ENCODE measurements at places on chromosomes 4 and X. TPM values are rescaled to one million over a fixed set of nuclear protein-coding genes. Genes with fewer than 3 reads are reported as not detected.

The SRPX2 gene
- total RNA-seq, result 2.0 TPM

The PHKA2 gene
- total RNA-seq, result 11.7 TPM

The CCDC120 gene
- total RNA-seq, result 4.7 TPM

The SCML2 gene
- total RNA-seq, result 13.5 TPM

The TEX13B gene
- not detected for total RNA-seq

The IL2RG gene
- not detected for total RNA-seq

The CLDN34 gene
- not detected for total RNA-seq

The CYSLTR1 gene
- total RNA-seq, result not detected

The CTAG1B gene
- total RNA-seq, result not detected

The HTR2C gene
- total RNA-seq, result 3.2 TPM

The DHX15 gene
- 292 TPM for total RNA-seq

The CLCN5 gene
- 7.3 TPM for total RNA-seq

The FAM241A gene
- 0.21 TPM for total RNA-seq

The MTCP1 gene
- 9.3 TPM for total RNA-seq

The ZAR1 gene
- 0.66 TPM for total RNA-seq

The SSX2 gene
- not detected for total RNA-seq

The POF1B gene
- not detected for total RNA-seq

The PRR32 gene
- not detected for total RNA-seq

The SMIM10 gene
- 3.0 TPM for total RNA-seq

The NDNF gene
- total RNA-seq, result 3.4 TPM

The NCBP2L gene
- not detected for total RNA-seq

The SNCA gene
- 2.9 TPM for total RNA-seq

The ANK2 gene
- total RNA-seq, result 18.2 TPM

The PGRMC2 gene
- total RNA-seq, result 9.7 TPM

The DKK2 gene
- total RNA-seq, result not detected

The P2RY4 gene
- not detected for total RNA-seq

The GPAT3 gene
- total RNA-seq, result 0.59 TPM

The ASB9 gene
- 2.9 TPM for total RNA-seq

The GPR119 gene
- not detected for total RNA-seq

The PPP1R2C gene
- total RNA-seq, result not detected

The NXF2B gene
- 0.11 TPM for total RNA-seq

The GPRIN3 gene
- total RNA-seq, result 0.44 TPM

The PCSK1N gene
- total RNA-seq, result 1.6 TPM

The NSUN7 gene
- total RNA-seq, result 26.5 TPM

The ACE2 gene
- total RNA-seq, result 0.45 TPM

The GAGE1 gene
- not detected for total RNA-seq

The TBC1D14 gene
- total RNA-seq, result 55.8 TPM

The SFRP2 gene
- total RNA-seq, result 140 TPM

The TENM3 gene
- 83.5 TPM for total RNA-seq

The HELT gene
- total RNA-seq, result 0.96 TPM

The MAP3K15 gene
- total RNA-seq, result 3.0 TPM

The KDR gene
- 29.7 TPM for total RNA-seq

The PHEX gene
- total RNA-seq, result 0.04 TPM

The HMGB2 gene
- 197 TPM for total RNA-seq

The CCKAR gene
- not detected for total RNA-seq

The TMEM150C gene
- 2.4 TPM for total RNA-seq

The TACR3 gene
- 0.28 TPM for total RNA-seq

The FABP2 gene
- not detected for total RNA-seq

The REPS2 gene
- total RNA-seq, result 0.31 TPM

The SLC49A3 gene
- total RNA-seq, result 4.1 TPM

The CLNK gene
- total RNA-seq, result not detected

The SLC9A7 gene
- 38.6 TPM for total RNA-seq

All from H7 (cell line).